ENCODE measurements at places on chromosomes 7 and 10.

- no peak for DNase-seq
Measured at GRCh38 chr7:131122394-131122793, 205.3 kb upstream of the MKLN1 start.

- DNase-seq, result no peak
Measured at GRCh38 chr7:51666751-51667150, 350.1 kb upstream of the COBL start.

DNA sequence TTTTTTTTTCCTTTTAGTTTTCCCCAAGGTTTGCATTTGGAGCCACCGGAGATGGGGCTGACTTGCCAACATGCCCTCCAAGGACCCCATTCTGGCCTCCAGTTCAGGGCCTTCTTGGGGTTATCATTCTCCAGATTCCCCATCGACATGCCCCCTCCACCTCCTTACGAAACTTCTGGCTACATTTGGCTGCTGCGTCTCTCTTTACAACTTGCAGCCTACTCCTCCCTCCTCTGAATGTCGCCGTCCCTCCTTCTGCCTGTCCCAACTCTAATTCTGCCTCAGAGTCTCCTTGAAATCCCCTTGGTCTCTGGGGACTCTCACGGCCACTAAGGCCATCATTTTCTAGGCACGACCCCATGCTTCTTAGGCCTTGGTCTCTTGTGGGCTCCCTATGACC is 72.2 kb upstream of the PODXL start:
- DNase-seq, result no peak

GRCh38 chr7:363626-364025 is 73.7 kb downstream of the FOXL3 start:
- no peak for DNase-seq
